NCI-H1092 (cell line): ENCODE measurements at places on chromosomes 2 and 18.

DNA sequence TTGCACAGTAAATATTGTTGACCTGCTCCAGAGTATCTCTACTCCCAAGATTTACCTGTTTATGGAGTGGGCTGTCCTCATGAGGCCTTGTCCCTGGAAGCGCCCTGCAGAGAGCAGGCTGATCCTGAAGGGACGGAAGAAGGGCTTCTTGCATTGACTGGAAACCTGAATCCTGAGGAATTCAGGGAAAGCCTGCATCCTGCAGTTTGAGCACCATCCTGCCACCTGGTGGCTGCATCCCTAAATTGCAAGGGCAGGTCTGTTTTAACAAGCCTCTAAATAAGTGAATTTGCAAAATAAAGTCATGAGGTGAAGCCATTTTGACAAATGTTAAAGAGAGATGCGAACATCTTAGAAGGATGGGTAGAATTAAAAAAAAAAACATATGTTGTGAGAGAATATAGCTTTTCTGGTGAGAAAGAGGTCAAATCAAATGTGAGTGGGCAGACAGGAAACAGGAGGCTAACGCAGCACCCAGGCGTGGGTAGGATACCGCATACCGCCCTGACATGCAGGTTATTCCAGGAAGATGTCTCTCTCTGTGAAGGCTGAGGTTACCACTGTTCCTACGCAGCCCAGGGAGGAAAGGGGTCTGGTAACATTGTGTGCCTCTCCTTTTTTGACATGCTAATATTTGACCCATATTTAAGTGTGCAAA, 754.9 kb downstream of the RNF144A start:
- no peak for DNase-seq

- no peak for DNase-seq
Observed at GRCh38 chr18:7727361-7728076, 160.4 kb downstream of the PTPRM start.

- peak; percentile 42 for DNase-seq
Observed at GRCh38 chr2:224838335-224838734, 122.2 kb upstream of the CCDC195 start.

GRCh38 chr2:191170773-191171172, 20.0 kb upstream of the STAT4 start:
- DNase-seq = no peak

GRCh38 chr18:32032609-32033008, 14.0 kb downstream of the RNF125 start:
- no peak for DNase-seq
